NCI-H446 treated with DMSO at 0.1 percent for 48 hours (cell line): ENCODE measurements at places on chromosomes 7 and 10.

DNA sequence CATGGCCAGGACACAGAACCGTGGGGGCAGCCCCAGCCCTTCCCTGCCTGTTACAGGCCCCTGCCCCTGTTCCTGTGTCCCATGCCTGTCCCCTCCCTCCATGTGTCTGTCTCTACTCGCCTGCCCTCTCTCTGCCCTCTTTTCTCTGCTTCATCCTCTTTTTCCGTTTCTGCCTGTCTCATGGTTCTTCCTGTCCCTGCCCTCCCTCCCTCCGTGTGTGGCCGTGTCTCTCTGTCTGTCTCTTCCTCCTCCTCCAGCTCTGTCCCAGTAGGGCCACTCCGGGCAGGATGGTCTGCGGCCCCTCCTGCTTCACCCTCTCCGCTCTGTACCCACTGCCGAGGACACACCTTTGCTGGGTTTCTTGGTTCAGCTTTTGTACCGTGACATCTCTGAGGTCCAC, 137.4 kb downstream of the FAM53B start:
- DNase-seq: no peak

DNA sequence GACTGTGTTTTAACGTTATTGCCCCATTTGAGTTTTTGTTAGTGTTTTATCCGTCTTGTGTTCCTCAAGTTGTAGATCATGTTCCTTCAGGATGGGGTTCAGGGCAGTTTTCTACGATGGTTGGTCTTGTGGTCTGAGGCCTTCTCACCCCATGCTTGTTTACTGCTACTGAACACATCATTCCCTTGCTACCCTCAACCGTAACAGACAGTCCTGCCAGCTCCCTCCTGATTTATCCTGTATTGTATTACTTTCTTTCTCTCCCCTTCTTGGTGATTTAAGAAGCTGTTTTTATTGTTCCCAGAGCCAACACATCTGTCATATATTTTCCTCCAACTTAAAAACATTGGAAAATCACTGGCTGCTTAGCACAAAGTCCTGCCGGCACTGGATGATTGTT, 719.8 kb downstream of the INHBA start:
- DNase-seq: no peak

GRCh38 chr7:16543456-16543855, 16.8 kb downstream of the LRRC72 start:
- DNase-seq: no peak

DNA sequence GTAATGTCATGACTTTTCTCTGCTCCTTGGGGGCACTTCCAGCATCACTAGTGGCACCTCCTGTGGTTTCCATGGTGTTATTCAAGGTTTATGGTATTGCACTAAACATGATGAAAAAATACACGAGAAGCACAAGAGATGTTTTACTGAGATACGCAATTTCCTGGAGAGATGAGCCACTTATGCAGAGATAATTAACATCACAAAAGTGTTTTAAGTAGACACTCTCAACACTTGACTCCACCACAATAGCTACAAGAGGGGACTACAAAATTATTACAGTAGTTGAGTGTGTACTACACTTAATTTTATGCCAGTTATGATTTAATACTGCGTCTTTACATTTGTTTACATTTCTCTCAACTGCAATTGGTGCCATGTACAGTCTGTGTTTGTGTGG, 906.7 kb downstream of the DNAJB9 start:
- no peak for DNase-seq

GRCh38 chr7:151341357-151342101, at the start of gene NUB1:
Gene NUB1 (plus strand): TSS chr7:151341812. CDS start chr7:151345350, 3,538 bp downstream.
- peak; percentile 48 for DNase-seq

- no peak for DNase-seq
Observed at GRCh38 chr10:15478950-15479349, 107.9 kb upstream of the FAM171A1 start.

- DNase-seq: no peak
Observed at GRCh38 chr7:134780166-134780828, 863 bp downstream of the CALD1 start.

- no peak for DNase-seq
Observed at GRCh38 chr10:107814865-107815487, 650.5 kb upstream of the SORCS1 start.

- no peak for DNase-seq
Observed at GRCh38 chr7:2444476-2444875, 31.7 kb downstream of the GRIFIN start.

DNA sequence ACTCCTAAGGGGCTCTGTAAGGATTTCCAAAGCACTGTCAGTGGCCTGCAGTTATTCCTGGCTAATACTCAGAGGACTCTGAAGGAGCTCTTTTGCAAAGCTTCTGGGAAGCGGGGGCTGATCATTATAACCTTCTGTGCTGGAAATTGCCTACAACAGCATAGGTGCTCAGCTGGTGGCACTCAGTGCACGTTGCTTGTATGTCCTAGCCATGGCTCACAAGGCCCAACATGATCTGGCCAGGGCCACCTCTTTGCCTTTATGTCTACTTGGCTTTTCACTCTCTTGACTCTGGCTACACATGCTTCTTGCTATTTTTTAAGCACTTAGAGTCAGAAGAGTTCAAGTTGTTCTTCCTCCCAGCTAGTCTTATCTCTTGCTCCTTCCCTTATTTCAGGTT, 17.5 kb downstream of the LAMB4 start:
- DNase-seq: no peak

DNA sequence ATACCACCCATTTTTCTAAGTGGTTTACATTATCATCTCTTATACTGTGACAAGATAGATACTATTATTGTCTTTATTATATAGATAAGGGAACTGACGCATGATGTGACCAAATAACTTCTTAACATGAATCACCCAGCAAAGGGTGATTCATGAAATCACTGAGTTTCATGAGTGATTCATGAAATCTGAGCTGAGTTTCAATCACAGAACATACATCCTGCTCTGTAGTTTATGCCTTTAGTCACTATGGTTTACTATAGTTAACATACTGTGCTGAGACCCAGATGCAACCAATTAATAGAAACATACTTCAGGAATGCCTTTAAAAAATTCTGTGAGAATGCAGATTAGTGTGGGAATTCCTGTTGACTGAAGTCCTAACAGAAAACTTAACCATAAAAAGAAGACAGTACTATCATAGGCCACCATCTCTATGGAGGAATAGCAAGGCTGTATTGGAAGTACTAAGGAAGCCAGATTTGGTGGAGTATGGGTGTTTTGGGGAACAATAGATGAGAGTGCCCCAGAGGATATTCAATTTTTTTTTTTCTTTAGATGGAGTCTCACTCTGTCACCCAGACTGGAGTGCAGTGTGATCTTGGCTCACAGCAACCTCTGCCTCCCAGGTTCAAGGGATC, 43.1 kb upstream of the SEMA3A start:
- no peak for DNase-seq

- DNase-seq: peak; percentile 7
Observed at GRCh38 chr10:92880233-92880861, 32.0 kb downstream of the EXOC6 start.

GRCh38 chr10:58480321-58480720, 32.4 kb upstream of the BICC1 start:
- DNase-seq: no peak

- no peak for DNase-seq
Observed at GRCh38 chr7:91759205-91759863, 121.2 kb downstream of the MTERF1 start.

GRCh38 chr10:99916776-99917175, 93.0 kb downstream of the DNMBP start:
- no peak for DNase-seq

DNA sequence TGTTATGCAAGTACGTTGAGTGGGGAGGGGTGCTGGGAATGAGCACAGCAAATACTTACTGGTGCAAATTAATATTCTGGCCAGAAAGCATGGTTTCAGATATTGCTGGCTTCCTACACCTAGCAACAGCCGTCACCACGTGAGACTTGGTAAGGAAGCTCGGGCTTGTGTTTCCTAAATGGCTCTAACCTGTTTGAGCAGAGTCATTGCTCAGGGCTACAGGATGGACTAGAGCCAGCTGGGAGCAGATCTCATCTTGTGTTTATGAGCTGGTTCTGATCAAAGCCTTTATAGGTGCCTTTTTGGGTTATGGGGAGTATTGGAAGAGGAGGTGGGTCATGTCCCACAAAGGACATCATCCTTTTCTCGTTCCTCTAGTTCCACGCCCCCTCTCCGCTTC, 200.3 kb downstream of the BUB3 start:
- no peak for DNase-seq

GRCh38 chr10:126122881-126123280, 226.5 kb downstream of the FANK1 start:
- DNase-seq: no peak

DNA sequence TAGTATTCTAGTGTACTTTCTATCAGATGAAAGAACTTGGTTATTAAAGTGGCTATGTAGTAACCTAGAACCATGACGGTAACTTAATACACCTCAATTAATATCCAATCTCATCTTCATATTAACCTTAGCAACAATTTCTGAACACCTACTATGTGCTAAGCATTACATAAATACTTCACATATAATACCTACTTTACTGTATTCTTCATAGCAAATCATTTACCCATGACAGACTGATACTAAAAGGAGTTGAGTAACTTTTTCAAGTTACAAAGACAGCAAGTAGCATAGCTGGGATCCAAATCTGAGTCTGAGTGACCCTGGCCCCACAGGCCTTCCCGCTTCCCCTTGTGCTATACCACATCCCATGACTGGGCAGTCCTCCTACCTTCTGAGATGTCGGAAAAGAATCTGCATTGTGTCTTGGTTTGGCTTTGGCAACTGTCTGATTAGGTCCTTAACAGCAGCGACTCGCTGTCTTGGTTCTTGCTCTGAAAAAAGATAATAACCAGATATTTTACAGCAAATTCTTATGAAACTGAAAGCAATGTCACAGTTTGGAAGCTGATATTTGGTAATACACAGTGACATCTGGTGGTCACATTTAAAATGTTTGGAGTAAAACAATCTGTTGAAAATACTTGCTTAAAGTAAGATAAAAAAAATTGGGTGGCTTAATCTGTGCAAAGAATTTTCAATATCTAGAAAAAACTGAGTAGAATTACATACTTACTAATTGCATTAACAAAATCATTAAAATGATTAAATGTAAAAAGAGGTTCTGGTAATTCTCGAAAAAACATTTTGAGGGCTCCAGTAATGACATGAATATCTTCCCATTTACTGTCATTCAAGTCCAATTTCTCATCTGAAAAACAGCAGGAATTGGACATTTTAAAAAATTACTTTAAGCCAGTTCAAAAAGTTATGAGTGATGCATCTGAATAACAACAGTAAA, 120.1 kb downstream of the ARHGAP12 start:
- peak; percentile 58 for DNase-seq

DNA sequence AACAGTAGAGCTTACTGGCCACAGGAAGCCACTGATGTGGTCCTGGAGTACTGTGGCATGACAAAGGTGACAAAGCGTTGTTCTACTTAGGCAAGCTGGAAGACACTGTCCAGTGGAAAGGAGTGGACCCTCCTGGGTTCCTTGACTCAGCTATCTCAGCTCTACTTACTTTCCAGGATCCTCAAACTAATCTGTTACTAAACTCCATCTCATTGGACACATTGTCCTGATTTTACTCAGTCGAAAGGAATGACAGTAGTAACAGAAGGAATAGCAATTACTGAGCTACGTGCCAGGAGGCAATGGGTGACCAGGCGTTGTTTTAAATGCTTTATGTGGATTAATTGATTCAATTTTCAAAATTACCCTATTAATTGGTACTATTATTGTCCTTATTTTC, 41.6 kb downstream of the ABLIM1 start:
- DNase-seq: no peak

- DNase-seq: no peak
Observed at GRCh38 chr10:112461029-112461887, 14.2 kb downstream of the VTI1A start.

DNA sequence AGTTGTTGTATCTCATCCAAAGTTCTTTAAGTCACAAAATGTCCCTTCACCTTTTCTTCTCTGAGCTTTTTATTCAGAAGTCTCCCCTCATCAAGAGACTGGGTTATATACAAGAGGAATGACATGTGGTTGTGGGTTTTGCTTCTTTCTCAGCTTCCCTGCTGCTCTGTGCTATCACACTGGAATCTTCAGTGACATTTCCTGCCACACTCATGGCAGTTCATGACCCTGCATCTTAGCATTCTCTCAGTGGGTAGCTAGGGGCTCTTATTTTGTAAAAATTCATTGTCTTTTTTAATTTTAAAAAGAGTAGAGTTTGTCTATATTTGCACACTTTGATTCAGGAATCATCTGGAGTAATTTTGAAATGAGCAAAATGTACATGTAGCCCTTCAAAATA, 236.9 kb upstream of the TMEM229A start:
- DNase-seq: no peak

GRCh38 chr7:149252378-149252777, 9.6 kb upstream of the ZNF783 start:
- no peak for DNase-seq

- no peak for DNase-seq
Observed at GRCh38 chr7:133618970-133619369, 366.1 kb downstream of the EXOC4 start.

GRCh38 chr7:1934756-1935155, 264.7 kb downstream of the ELFN1 start:
- DNase-seq: no peak

DNA sequence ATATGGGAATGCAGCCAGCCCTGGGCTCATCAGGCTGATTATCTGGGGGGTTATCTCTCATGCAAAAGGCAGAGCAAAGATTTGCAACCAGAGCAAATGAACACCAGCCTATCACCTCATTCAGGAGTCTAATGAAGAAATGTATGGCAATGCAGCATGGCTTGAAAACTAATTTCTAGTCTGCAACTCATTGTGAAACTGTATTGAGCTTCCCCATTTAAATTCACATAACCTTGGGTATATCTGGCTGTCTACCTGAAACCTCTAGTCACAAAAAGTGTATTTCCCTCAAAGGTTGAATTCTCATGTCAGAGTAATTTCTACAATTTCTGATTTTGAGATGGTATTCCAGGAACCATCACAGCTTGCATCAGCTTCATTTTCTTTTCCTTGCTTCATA, 240.0 kb downstream of the SDHAF3 start:
- DNase-seq: no peak

DNA sequence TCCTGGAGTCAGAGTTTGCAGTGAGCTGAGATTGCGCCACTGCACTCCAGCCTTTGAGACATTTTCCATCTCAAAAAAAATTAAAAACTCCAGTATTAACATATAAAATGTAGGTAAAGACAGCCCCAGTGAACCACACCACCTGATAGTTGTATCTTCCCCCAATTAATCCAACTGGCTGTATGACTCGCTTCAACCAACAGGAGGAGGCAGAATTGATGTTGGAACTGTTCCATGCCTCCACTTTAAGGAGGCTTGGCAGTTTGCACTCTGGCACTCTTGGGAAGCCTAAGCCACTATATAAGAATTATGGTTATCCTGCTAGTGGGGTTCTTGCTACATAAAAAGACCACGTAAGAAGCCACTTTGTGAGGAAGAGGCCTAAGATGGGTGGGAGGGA, 72.7 kb downstream of the STK17A start:
- peak; percentile 33 for DNase-seq

GRCh38 chr10:78211561-78212051, 177.9 kb downstream of the RPS24 start:
- DNase-seq: no peak

DNA sequence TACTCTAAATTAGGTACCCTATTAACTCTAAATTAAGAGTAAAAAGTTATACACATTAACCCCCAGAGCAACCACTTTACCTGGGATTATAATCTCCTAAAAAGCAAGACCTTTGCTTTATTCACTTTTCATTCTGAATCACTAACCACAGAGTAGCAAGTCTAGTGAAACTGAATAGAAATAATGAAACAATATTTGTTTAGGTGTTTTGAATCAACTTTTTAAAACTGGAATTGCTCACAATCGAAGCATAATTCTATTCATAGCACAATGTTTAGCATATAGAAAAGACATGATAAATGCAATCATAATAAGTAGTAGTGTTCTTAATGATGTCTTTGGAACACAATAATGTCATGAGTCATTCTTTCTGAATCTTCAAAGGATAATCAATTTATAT, 37.0 kb upstream of the CASD1 start:
- DNase-seq: no peak
